Urinary bladder (tissue), 4 donors: ENCODE measurements at places on chromosomes 5 and 9. TPM values are rescaled to one million over a fixed set of nuclear protein-coding genes. Genes with fewer than 3 reads are reported as not detected.

CEP120 gene
- total RNA-seq = 39.5 TPM

DNA sequence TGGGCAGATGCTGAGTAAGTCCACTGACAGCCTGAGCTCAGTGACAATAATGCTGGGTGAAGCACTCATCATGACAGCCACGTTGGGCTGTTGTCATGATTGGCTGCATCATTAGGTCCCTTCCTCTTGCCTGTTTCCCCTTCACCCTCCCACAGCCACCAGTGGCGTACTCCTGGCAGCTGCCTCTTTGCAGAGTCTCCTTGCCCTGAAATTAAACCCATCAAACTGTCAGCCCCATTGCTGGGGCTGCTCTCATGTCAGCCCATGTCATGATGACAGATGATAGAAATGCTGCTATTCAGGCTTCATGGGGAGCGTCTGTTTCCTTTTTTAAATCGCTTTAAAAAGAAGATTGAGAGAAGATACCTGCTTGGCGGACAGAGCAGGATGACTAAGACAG is 327.4 kb downstream of the AGTPBP1 start:
- no peak for DNase-seq

DNA sequence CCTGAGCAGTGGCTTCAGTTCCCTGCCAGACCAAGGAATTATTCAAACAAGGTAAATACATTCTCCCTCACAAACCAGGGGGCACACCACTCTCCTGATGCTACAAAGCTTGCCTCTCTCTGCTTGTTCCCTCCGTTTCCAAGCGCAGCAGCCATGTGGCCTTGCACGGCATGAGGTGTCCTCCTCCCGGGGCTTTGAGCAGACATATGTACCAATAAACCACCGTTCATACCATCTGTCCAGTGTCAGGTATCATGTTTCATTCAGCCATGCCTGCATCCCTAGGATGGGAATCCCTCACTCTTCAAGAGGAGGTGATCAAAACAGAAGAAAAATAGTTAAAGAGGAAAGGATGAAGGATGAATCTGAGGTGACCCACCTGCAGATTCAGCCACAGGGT is 282.7 kb downstream of the ENC1 start:
- DNase-seq = no peak

GRCh38 chr9:31034311-31034710 is 1350.1 kb upstream of the ACO1 start:
- no peak for DNase-seq

MAP1B gene
- 99.2 TPM for total RNA-seq

DNA sequence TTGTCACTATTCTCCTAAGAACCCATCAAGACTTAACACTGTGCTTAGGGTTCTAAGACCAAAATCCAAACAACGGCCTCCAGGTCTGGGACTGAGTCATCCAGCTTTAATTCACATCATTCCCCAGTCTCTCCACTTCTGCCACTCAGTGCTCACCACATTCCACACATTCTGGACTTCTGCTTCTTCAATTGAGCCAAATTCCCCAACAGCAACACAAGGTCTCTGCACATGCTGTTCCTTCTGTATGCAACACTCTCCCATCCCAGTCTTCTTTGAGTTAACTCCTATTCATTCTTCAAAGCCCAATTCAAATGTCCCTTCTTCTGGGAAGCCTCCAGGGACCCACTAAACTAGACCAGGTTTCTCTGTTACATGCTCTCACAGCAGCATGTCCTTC is 97.8 kb downstream of the GPR21 start:
- no peak for DNase-seq

AGXT2 gene
- not detected for total RNA-seq

DNA sequence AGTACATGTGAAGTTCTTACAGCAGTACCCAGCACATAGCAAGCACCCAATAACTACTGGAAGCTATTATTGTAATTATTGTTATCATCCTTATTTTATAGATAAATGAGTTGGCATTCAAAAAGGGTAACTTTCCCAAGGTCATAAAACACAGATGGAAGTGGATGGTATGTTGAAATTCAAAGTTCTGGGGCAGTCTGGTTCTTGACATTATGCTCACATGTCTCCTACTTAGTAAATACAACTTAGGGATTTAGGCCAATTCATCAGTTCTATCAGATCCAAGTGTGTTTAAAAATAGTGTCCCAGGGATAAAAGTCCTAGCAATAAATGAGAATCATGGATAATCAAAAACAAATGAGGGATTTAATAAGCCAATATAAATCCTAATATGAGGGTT is 265.2 kb downstream of the ADAMTSL1 start:
- DNase-seq = no peak

GFI1B gene
- 0.26 TPM for total RNA-seq

- DNase-seq = no peak
These were observed 37.7 kb downstream of the SAR1B start for GRCh38 chr5:134594797-134595457.

NXNL2 gene
- 1.9 TPM for total RNA-seq

DNA sequence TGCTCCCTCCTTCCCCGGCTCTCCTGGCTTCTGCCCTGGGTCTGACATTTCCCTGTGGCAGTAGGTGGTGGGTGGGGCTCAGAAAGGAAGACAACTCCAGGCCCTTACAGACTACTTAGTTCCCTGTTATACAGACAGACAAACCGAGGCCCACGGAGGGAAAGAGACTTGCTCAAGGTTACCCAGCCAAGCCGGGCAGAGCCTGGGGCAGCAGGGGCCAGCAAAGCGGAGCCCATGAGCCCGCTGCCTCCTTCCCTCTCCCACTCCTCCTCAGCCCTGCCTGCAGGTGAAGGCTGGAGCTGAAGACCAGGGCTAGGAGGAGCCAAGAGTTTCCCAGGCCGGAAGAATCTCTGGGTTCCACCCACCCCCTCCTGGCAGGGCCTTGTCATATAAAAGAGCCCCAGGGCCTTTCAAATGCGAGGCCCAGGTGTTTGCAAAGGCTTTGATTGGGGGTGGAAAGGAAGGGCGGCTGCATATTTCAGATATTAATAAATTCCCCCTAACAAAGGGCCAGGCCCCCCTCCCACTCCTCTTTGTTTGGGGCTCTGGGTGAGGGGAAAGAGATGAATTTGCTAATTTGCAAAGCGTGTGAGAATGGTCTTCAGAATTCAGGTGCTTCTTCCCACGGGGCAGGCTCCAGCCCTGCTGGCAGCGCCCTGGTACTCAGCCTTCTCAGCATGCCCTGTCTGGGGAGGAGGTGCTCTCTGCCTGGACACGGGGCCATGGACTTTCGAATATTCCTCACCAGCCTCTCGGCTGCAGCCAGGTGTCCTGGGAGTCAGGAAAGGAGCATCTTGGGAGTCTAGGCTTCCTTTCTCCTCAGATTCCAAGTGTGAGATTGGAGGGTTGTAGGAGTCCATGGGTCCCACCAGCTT is 21.5 kb downstream of the SLC6A7 start:
- DNase-seq = no peak

- no peak for DNase-seq
These were observed 1.7 kb downstream of the FOXD1 start for GRCh38 chr5:73446631-73447529.

GRCh38 chr9:131977109-131977838 is 102.4 kb downstream of the MED27 start:
- DNase-seq = no peak

DNA sequence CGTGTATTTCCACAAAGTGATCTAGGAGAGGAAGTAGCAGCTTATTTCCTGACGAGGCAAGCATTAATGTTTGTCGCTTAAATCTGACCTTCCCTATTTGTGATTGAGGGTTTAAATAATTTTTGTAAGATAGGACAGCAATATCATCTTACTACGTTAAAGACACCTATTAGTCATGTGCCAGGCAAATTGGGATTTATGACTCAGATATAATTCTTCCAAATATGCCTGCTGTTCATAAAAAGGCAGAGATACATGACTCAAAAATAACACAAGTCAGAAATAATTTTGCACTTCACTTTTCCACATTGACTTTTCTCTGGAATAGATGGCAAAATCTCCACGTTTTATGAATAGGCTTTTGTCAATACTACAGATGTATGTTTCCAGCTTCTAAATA is 43.0 kb upstream of the CDH12 start:
- DNase-seq = no peak

DNA sequence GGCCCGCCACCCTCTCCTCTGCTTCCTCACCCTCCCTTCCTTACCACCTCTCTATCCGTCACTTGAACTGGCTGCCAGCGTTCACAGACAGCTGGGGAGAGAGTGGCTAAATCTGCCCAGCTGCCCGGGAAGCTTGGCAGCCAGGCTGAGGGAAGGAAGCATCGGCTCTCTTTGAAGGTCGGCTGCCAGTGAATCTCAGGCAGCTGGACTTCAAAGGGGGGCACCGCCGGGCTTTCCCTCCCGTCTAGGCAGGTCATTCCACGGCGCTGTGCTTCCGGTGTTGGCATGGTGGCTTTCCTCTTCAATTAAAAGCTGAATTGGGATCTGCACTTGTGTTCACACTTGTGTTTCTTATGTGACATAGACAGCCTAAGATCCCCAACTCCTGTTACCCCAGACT is 174.0 kb downstream of the GDNF start:
- DNase-seq = no peak

UBTD2 gene
- total RNA-seq = 91.8 TPM

GRCh38 chr9:134390537-134390936 is 64.3 kb downstream of the RXRA start:
- no peak for DNase-seq

GRCh38 chr5:133232011-133232410 is 180.2 kb downstream of the HSPA4 start:
- DNase-seq = no peak

GRCh38 chr5:16642867-16643266 is 26.1 kb upstream of the RETREG1 start:
- DNase-seq = no peak
